ENCODE measurements at places on chromosomes 4 and X.

GRCh38 chrX:125622899-125623298 lies 303.2 kb downstream of the TEX13C start:
- DNase-seq, result no peak

- DNase-seq, result no peak
Observed at GRCh38 chr4:76407440-76408119, 13.4 kb downstream of the CCDC158 start.

DNA sequence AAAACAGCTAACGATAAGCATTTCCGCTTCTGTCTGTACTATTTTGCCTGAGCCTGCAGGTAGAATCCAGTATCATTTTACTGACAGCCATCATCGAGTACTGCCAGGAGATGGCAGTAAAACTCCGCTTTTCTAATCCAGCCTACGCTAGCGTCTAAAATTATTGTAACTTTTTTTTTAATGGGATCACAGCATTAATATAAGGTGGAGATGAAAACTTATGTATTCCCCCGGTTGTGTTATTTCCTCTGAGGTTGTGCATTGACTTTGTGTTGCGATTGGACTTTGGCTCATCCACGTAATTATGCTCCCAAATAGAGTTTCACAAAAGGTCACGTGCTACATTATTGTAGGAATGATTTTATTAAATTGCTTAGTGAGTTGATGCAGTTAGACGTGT lies 248.1 kb downstream of the C4orf33 start:
- DNase-seq, result no peak

DNA sequence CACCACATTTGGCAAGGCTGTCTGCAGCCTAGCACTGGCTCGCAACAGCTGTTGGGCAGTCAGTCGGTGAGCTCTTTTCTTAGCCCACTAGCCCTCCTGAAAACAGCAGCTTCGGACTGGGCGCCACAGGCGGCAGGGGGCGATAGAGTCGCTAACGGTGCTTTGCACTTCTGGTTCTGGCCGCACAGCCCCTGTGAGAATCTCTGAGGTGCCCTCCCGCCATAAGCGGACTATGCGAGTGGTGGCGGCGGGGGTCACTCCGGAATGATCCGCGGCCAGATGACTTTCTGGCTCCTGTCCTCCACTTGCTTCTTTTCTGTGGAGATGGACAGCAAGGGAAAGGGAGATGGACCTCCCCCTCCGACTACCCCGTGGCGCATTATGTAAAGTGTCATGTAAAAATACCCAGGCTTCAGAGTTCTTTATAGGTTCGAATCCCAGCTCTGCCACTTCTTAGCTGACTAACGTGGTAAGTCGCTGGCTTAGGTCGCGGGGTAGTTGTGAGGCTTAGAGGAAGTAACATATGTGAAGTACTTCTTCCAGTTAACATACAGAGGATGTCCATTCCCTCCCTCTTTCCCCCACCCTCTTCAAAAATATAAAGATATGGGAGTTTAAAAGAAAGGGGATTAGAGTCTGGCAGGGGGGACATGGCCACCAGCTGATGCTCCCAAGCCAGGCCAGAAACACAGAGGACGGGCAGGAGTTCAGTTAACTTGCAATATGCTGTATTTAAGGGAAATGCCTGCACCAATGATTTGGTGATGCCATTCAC lies 11.0 kb downstream of the ARHGAP36 start:
- DNase-seq, result no peak

GRCh38 chrX:47662144-47662657 lies 3.2 kb upstream of the UXT start:
- no peak for DNase-seq

GRCh38 chrX:104325213-104325585 lies 70.5 kb upstream of the ESX1 start:
- DNase-seq, result no peak

DNA sequence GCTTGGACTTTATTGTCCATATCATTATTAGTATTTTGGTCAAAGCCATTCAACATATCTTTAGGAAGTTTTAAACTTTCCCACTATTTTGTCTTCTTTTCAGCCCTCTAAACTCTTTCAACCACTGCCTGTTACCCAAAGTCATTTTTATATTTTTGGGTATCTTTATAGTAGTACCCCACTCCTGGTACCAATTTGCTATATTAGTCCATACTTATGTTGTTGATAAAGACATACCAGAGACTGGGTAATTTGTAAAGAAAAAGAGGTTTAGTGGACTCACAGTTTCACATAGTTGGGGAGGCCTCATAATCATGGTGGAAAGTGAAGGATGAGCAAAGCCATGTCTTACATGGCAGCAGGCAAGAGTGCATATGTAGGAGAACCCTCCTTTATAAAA lies 271.4 kb downstream of the KLHL4 start:
- DNase-seq, result no peak
